ENCODE measurements at places on chromosomes 3 and 15. TPM values are rescaled to one million over a fixed set of nuclear protein-coding genes. Genes with fewer than 3 reads are reported as not detected.
A peak's percentile ranks its signal among the peaks of the same experiment; 100 is the strongest.

LRTM1 gene
- total RNA-seq = 0.29 TPM

DNA sequence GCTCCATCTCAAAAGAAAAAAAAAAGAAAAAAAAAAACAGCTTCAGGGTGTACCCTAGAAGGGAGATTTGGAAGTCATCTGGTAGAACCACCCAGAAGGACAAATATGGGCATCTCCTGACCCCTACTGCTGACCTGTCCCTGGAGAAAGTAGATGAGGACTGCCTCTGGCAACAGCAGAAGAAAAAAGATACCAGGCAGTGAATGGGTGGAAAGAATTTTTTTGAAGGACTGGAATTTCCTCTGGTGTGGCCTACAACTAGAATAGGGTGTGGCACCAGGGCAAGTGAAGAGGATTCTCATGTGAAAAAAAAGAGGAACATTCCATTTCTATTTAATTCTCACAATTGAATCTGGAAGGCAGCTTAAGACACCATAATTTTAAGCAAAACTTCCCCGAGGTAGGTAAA is 3.1 kb downstream of the ANXA2 start:
- H3K4me1 ChIP-seq = peaks cover 74% of the 10 kb centered on the region
- peak overlapping the region; percentile 91 for H3K4me3 ChIP-seq
- H3K27ac ChIP-seq = peak overlapping the region; percentile 97
- H3K27me3 ChIP-seq = peaks cover 20% of the 10 kb centered on the region

DNA sequence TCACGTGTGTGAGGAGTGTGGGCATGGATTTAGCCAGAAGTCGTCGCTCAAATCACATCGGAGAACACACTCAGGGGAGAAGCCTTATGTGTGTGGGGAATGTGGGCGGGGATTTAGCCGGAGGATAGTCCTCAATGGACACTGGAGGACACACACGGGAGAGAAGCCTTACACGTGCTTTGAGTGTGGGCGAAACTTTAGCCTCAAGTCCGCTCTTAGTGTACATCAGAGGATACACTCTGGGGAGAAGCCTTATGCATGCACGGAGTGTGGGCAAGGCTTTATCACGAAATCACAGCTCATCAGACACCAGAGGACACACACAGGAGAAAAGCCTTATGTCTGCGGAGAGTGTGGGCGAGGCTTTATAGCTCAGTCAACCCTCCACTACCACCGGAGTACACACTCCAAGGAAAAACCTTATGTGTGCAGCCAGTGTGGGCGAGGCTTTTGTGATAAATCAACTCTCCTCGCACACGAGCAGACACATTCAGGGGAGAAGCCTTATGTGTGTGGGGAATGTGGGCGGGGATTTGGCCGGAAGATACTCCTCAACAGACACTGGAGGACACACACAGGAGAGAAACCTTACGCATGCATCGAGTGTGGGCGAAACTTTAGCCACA is 28.1 kb downstream of the ZNF589 start:
- no peak for DNase-seq
- peaks cover 30% of the 10 kb centered on the region for H3K4me1 ChIP-seq
- peaks cover 33% of the 10 kb centered on the region for H3K36me3 ChIP-seq
- H3K4me3 ChIP-seq = peak overlapping the region; percentile 83
- H3K27ac ChIP-seq = peak overlapping the region; percentile 99

DPH3 gene
- total RNA-seq = 30.2 TPM

MGLL gene
- 28.8 TPM for total RNA-seq

C2CD4A gene
- total RNA-seq = 1.7 TPM

- no peak for DNase-seq
- no peak overlapping the region for H3K27ac ChIP-seq
- no peaks in the 10 kb centered on the region for H3K27me3 ChIP-seq
- H3K4me3 ChIP-seq = no peak overlapping the region
- H3K4me1 ChIP-seq = peaks cover 17% of the 10 kb centered on the region
- no peaks in the 10 kb centered on the region for H3K36me3 ChIP-seq
Observed at GRCh38 chr3:106610362-106610959, 741.6 kb upstream of the CBLB start.

GRCh38 chr15:61364871-61365270 is 135.8 kb upstream of the RORA start:
- DNase-seq = no peak
- H3K27me3 ChIP-seq = peaks cover 12% of the 10 kb centered on the region
- no peak overlapping the region for H3K27ac ChIP-seq
- peaks cover 5% of the 10 kb centered on the region for H3K4me1 ChIP-seq
- H3K36me3 ChIP-seq = no peaks in the 10 kb centered on the region
